ENCODE measurements at places on chromosomes 12 and 14.

- no peak for DNase-seq
These were observed 72.4 kb downstream of the ATP2B1 start for GRCh38 chr12:89636052-89636775.

- DNase-seq = no peak
These were observed 32.2 kb upstream of the RIN3 start for GRCh38 chr14:92481386-92481785.

- DNase-seq = no peak
These were observed 472.0 kb downstream of the TMTC2 start for GRCh38 chr12:83158613-83159207.

DNA sequence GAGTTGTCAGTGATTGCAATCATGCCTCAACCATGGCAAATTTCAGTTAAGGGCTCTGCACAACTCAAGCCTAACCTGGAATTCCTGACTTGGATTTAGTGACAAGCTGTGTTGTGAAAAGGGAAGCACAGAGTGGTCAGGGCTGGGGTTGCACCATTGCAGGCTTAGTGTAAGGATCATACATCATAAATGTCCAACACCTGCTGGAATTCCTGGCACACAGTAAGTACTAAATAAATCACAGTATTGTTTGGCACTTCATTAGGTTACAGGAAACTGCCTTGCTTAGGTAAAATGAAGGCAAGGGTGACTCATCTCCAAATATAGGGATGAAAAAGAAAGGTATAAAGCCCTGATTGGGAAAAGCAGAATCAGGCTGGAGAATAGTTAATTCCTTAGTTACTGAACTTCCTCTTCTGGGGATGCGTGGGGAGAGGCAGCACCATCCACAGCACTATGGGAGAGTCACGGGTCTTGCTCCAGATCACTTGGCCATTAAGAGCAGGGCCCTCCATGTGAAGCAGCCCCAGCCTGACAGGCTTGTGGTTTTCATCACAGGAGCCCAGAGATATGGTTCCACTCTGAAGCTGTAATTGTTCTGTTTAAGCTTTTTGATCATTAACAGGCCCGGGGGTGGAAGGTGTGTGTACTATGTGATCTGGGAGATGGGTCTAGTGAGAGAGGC is 39.7 kb downstream of the SLC8A3 start:
- no peak for DNase-seq

DNA sequence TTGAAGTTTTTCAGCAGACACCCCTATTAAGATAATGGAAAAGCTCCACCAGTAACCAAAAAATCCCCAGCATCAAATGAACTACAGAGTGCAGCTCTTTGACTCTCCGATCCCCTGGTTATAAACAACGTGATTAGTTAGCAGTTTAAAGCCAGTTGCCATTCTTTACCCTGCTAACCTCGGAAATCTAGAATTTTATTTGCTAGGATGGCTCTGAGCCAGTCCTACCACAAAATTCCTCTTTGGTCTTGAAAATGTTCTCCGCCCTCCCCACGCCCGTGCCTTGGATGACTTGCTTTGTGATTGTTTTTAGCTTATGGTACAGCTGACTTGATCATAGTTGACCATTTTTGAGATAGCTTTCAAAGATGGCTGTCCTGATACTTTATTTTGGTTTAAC is 1.2 kb downstream of the KLHDC2 start:
- DNase-seq = no peak

DNA sequence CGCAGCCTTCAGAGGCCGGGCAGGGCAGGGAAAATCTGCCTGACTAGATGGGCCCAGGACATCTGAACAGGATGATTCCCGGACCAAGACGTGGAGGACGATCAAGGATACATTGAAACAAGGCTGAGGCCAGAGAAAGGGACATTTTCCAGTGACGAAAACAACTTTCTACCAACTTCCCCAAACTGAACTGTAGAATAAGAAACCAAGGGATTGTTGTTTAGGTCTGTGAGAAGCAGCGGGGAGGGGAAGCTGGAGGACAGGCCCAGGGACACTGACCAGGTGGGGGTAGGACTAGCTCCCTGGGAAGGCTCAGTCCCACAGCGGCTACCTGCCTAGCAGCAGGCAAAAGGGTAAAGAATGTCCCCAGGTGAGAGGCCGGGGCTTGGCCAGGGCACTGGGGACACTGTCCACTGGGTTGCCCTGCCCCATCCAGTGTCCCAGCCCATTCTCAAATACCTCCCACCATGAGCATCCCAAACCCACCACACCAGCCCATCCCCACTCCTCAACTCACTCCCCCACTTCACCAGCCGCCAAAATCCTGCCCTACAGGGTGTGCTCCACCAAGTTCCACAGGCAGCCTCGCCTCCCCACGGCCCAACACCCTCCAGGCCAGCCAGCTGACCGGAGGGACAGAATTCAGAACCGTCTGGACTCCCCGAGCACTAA is 995 bp downstream of the TNFRSF1A start:
- no peak for DNase-seq

- no peak for DNase-seq
These were observed 27.5 kb downstream of the GPRC5A start for GRCh38 chr12:12918781-12919389.

DNA sequence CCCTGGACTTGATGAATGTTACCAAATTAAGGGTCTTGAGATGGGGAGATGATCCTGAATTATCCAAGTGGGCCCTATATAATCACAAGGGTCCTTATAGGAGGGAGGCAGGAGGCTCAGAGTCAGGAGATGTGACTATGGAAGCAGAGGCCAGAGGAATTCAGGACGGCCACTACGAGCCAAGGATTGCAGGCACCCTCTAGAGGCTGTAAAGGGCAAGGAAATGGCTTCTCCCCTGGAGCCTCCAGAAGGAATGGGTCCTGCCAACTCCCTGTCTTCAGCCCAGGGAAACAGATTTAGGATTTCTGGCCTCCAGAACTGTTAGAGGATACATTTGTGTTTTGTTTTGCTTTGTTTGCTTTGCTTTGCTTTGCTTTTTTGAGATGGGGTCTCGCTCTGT is 8.8 kb downstream of the BDKRB1 start:
- DNase-seq = no peak

DNA sequence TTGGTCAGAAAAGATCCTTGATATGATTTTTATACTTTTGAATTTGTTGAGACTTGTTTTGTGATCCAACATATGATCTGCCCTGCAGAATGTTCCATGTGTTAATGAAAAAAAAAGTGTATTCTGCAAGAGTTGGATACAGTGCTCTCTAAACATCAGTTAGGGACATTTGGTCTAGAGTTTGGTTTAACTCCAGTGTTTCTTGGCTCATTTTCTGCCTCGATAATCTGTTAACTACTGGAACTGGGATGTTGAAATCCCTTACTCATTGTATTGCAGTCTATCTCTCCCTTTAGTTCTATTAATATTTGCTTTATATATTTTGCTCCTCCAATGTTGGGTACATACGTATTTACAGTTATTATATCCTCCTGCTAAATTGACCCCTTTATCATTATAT is 18.3 kb upstream of the TXNRD1 start:
- no peak for DNase-seq

GRCh38 chr12:1220127-1221092 is 229.4 kb downstream of the ERC1 start:
- no peak for DNase-seq

GRCh38 chr12:39956725-39957124 is 149.2 kb downstream of the SLC2A13 start:
- DNase-seq = no peak

DNA sequence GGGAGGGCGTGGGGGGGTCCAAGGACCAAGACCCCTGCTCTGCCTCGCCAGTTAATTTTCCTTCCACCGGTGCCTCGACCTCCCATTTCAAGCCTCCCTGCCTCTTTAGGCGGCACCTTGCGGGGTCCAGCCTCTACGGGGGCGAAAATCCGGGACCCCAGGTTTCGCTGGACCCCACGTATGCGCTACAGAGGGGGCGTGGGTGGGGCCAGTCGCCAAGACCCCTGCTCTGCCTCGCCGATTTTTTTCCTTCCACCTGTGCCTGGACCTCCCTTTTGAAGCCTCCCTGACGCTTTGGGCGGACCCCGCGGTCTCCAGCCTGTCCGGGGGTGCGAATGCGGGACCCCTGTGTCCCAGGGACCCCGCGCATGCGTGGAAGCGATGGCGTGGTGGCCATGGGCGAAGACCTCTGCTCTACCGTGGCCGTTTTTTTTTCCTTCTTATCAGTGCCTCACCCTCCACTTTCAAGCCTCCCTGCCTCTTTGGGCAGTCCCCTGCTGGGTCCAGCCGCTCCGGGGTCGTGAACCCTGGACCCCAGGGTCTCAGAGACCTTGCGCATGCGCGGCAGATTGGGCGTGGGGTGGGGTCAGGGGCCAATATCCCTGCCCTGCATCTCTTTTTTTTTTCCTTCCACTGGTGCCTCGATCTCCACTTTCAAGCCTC is 324.2 kb downstream of the ALG10 start:
- no peak for DNase-seq

GRCh38 chr12:127803545-127803944 is 463.4 kb upstream of the TMEM132C start:
- no peak for DNase-seq

DNA sequence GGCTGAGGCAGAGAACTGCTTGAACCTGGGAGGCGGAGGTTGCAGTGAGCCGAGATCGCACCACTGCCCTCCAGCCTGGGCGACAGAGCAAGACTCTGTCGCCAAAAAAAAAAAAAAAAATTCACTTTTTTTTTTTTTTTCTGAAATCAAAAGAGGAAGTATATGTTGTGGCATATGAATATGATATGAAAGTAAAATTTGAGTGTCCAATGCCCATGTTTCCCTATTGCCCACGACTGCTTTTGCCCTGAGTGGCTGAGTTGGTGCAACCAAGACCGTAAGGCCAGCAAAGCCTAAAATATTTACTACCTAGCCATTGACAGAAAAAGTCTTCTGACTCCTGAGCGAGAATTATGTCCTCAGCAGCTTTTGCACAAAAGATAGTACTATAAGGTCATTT is 101.7 kb upstream of the PARP11 start:
- DNase-seq = no peak

DNA sequence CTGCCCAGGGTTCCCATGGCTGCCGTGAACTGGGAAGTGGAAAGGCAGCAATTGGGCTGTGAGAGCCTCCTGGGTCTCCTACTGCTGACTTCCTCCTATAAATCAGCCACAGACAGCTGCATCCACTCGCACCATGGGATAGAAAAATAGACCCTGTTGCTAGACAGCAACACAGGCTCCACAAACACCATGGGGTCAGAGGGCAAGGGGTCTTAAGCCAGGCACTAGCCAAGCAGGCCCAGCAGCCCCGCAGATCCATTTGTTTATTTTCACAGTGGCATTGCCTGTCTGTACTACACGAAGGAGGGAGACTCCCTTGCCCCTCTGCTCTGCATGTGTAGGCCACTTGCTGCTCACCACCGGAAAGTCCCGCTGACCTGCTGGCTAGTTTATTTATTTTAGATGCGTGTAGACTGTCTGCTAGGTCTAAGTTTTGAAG is 139.8 kb downstream of the DACT1 start:
- DNase-seq = no peak

- no peak for DNase-seq
These were observed 222.0 kb upstream of the LHX5 start for GRCh38 chr12:113693693-113694092.

- no peak for DNase-seq
These were observed 235.1 kb upstream of the PWP1 start for GRCh38 chr12:107450541-107450940.

DNA sequence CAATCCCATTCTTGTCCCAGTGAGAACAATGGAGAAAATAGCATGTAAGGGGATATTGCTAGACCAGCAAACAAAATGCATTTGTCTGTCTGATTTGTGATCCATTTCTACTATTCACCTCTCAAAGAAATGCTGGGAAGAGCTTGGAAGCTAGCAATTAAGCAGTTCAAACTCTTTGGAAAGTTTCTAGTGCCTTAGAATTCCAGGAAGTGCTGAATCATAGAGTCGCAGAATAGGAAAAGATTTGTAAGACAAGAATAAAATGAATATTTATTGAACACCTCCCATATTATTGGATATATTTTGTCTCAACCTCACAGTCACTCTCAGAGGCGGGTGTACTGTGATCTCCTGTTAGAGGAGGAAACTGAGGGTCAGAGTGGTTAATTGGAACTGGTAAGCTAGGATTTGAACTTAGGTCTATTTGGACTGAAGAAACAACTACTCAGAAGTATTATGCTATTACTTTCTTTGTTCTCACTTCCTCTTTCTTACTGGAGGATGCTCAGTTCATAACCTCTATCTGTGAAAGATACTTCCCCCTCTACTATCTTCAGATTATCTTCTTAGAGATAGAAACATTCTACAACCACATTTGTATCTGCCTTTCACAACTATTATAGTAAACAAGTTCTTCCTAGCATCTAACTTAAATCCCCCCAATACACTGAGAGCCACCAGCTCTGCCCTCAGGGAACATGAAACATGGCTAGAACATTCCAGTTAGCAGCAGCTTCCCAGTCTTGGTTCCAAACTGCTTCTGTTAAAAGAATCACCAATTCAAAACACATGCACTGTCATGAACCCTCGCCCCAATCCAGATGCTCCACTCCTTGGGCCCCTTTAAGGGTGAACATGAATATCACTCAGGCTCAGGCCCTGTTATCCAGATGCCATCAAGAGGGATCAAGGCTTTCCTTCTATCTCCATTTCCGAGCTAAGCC is 64.2 kb downstream of the DRAM1 start:
- no peak for DNase-seq

GRCh38 chr12:68403711-68404110 is 71.5 kb upstream of the MDM1 start:
- no peak for DNase-seq

GRCh38 chr12:108806346-108806745 is 51.0 kb downstream of the SSH1 start:
- no peak for DNase-seq

GRCh38 chr12:87140262-87140661 is 884.1 kb upstream of the MGAT4C start:
- DNase-seq = no peak

DNA sequence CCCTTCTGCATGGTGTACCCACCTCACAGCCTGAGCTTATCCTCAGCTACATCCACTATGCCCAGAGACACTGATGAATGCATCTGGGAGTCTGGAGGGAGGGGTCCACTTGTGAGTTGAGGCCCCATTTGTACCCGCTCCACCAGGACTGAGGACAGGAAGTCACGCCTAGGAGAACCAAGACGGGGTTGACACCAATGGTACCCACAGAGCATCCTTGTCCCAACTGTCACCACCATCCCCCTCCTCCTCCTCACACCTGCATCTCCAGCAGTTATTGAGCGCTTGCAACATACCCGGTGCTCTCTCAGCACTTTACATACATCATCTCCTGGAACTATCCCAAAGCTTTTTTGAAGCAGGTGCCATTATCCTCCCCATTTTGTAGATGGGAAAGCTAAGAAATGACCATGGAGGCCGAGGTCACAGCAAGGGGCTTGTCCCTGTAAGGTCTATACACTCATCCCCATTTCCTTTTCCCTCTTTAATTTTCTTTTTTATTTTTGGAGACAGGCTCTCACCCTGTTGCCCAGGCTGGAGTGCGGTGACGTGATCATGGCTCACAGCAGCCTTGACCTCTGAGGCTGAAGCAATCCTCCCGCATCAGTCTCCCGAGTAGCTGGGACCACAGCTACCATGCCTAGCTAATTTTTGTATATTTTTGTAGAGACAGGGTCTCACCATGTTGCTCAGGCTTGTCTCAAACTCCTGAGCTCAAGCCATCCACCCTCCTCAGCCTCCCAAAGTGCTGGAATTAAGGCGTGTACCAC is 31.7 kb downstream of the DGLUCY start:
- DNase-seq = no peak

GRCh38 chr14:22249770-22250169 is 339.3 kb downstream of the DAD1 start:
- no peak for DNase-seq

GRCh38 chr14:36176524-36176923 is at the start of gene PTCSC3:
Gene PTCSC3 (minus strand): TSS chr14:36176722.
- DNase-seq = no peak

Data from muscle of arm (tissue), 14 donors.